ENCODE measurements at places on chromosomes 1 and 21.
A peak's percentile ranks its signal among the peaks of the same experiment; 100 is the strongest.

GRCh38 chr1:157597959-157598667 is at the start of gene FCRL4:
Gene FCRL4 (minus strand): TSS chr1:157598085. CDS start chr1:157597944, 141 bp downstream.
- DNase-seq, result no peak

GRCh38 chr21:35525443-35525842 is 476.3 kb upstream of the RUNX1 start:
- DNase-seq, result no peak

DNA sequence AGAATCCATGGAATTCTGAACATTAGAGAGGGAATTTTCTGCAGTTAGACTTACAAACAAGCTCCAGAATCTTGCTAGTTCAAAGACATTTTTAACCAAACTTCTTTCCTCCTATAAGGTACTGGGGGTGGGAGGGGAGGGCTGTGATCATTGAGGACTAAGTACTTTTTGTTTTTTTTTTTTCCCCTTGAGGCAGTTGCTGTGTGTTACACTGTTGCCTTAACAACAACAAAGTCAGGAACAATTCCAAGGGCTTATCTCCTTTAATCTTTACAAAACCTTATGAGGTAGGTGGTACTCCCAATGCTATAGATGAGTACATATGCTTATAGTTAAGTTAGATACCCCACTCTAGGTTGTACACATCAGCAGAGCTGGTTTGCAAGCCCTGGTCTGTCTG is 62.9 kb downstream of the PPP1R12B start:
- no peak for DNase-seq

DNA sequence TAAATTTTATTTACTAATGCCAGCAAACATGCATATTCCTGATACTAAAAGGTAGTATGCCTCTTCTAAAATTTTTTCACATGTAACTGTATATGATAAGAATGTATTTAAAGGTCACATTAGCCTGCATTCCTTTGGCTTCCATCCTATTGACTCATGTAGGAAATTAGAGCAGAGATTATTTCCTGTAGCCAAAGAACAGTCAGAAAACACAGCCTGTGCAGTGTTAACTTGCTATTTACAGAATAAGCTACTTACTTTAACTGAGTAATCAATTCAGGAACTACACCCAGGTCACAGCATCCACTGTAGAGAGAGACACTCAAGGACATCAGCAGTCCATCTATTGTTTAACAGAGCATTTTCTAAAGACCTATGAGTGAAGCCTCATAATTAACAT is 154.5 kb upstream of the ADGRL4 start:
- DNase-seq, result no peak

GRCh38 chr1:177255411-177255810 is 84.7 kb downstream of the BRINP2 start:
- DNase-seq, result no peak

DNA sequence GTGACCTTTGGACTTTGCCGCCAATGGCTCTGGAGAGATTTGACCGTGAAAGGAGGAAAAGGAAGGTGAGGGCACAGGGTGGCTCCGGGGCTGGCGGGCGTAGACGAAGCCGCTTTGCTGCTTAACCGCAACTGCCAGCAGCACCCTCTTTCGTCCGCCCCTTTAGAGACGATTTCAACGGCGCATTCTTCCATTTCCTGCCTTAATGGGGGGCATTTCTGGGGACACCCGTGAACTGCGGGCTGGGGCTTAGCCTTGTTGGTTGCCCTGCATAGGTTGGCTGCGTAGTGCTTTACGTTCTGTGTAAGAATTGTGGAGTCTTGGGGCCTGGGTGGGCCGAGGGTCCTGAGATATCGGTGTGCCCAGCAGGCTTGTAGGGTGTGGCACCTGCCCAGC is 6.7 kb upstream of the NPHP4 start:
- no peak for DNase-seq

GRCh38 chr1:25091658-25092057 is 140.6 kb downstream of the SYF2 start:
- DNase-seq, result no peak

DNA sequence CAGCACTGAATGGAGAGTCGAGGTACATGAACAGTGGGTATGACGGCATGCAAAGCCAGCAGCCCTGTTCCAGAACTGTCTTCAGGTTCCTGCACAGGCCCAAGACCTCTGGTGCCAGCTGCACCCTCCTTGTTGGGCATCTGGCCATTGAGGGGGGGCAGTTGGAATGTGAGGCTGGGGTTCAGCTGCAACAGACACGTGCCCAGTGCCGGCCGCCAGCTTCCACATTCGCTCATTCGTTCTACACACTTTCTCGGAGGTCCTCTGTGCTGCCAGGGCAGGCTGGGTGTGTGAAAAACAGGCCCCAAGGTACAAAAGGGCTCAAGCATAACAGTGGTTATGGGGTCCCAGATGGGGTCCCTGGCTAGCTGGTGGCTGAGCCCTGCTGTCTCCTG is 37.9 kb upstream of the SLC19A1 start:
- no peak for DNase-seq

- no peak for DNase-seq
Observed at GRCh38 chr1:42365118-42365517, 15.5 kb upstream of the RIMKLA start.

GRCh38 chr1:41420860-41421259 is 59.6 kb downstream of the FOXO6 start:
- no peak for DNase-seq

- DNase-seq, result peak; percentile 59
Observed at GRCh38 chr1:156295391-156295947, at the start of gene GLMP. Gene GLMP (minus strand): TSS chr1:156295679. CDS start chr1:156295645, 34 bp downstream.

DNA sequence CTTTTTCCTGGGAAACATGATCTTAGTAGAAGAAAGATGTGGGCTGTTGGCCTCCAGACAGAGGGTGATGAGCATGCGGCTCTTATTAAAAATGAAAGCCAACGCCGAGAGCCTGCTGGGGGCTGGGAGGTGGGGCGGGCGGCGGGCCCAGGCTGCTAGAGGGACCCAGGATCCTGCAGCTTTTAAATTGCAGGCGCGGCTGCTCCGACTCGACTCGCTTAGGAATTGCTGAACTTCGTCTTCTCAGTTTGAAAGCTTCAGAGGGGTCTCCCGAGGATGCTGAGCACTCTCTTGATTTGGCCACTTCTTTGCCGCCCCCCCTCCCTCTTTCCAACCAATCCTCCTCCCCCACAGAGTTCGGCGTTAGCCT is 1.2 kb downstream of the AGPAT3 start:
- DNase-seq, result no peak

DNA sequence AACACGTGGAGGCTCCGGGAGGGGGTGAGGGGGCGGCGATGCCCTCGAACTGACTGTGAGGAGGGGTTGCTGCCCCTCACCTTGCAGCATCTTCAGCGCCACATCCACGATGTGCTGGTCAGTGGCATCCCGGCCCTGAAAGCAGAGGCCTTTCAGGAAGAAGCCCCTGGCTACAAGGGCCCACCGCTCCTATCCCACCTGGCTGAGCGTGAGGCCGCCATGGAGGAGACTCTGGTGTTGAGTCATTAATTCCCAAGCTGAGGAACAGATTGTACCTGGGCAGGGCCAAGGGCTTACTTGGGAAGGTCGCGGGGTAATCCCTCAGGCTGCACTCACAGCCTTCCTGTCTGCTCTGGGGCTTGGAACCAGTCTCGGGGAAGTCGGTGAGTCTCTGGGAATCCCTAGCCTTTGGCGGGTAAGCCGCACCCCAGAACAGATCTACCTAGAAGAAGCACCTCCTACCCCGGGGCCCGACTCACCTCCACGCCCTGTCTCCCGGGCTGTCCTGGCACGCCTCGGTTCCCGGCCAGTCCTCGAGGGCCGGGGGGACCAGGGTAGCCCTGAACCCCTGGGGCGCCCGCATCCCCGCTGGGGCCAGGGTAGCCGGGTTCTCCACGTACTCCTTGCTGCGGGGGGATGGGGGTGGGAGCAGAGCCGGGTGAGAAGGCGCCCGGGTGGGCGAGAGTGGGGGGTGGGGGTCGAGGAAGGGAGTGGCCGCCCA is 13.9 kb downstream of the COL9A2 start:
- DNase-seq, result no peak

GRCh38 chr1:150979092-150980056 is 2.7 kb upstream of the ANXA9 start:
- peak; percentile 87 for DNase-seq

DNA sequence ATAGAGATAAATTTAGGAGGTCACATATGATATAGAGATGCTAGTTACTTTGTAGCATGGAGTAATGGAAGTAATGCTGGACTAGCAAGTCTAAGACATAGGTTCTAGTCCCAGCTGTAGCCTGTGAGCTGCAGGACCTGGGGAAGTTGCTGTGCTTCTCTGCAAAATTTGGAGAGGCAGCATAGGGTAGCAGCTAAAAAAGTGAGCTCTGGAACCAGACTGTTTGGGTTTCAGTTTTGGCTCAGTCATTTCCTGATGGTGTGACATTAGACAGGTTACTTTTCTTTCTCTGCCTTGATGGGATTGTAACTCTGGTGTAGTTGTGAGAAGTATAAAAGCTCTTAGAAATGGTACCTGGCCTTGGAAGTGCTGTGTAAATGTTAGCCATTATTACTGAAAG is 3.3 kb downstream of the METTL13 start:
- DNase-seq, result no peak

GRCh38 chr1:245752561-245752960 is 597.8 kb downstream of the KIF26B start:
- DNase-seq, result no peak

- DNase-seq, result no peak
Observed at GRCh38 chr1:62593825-62594394, 3.4 kb upstream of the ANGPTL3 start.

- DNase-seq, result no peak
Observed at GRCh38 chr21:45015469-45015860, 58.9 kb upstream of the ADARB1 start.

- DNase-seq, result peak; percentile 96
Observed at GRCh38 chr1:233015965-233016364, 65.6 kb downstream of the NTPCR start.
